ENCODE measurements at places on chromosomes 3 and 15.

GRCh38 chr15:70559265-70560239, 203.8 kb downstream of the UACA start:
- DNase-seq, result peak; percentile 74

GRCh38 chr3:14471016-14471415, 68.6 kb downstream of the SLC6A6 start:
- no peak for DNase-seq

GRCh38 chr15:48478581-48478980, 147.4 kb downstream of the DUT start:
- DNase-seq, result no peak

GRCh38 chr15:88269356-88270062, 13.0 kb upstream of the NTRK3 start:
- DNase-seq, result no peak

GRCh38 chr3:34070831-34071585, 272.6 kb downstream of the PDCD6IP start:
- DNase-seq, result no peak

GRCh38 chr3:156543043-156543555, 11.8 kb downstream of the SSR3 start:
- DNase-seq, result no peak

GRCh38 chr15:83449937-83450506, 2.9 kb downstream of the SH3GL3 start:
- DNase-seq, result peak; percentile 5

DNA sequence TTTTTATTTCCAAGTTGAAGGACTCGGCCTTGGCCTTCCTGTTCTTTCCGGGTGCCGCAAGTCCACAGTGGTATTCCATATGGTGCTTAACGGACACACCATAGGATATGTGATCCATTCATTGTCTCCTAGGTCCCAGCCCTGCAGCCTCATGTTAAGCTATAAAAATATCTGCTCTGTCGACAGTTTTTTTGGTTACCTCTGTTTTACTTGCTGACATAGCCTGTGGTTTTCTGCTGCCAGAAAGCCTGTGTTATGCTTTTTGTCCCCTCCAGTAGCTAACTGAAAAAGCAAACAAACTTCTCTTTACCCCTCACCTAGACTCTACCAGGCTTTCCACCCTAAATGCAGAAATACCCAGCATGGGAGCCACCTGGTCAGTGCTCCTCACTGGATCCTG, 5.3 kb downstream of the INAFM2 start:
- no peak for DNase-seq

DNA sequence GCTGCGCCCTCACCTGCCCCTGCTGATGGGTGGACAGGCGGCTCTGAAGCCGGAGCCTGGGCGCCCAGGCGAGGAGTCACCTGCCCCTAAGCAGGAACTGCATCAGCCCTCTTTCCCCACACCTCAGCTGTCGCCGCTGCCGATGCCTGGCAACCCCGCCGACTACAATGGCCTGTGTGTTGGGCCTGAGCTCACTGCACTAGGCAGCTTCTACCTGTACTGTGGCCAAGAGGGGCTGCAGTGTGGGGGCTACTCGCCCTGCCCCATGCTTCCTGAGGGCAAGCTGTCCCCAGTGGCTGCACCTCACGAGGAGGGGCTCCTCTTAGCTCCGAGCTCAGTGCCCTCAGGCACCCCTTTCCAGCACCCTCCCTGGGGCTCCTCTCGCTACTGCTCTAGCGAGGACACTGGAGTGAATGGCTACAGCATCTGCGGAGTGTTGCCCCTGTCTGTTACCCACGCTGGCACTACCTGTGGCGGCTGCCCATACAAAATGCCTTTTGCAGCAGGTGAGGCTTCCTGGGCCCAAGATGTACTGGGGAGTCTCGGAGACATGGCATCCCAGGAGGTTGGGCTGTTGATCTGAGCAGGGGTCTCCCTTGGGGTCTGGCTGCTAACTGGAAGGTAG, 11.3 kb upstream of the CHST14 start:
- DNase-seq, result no peak

DNA sequence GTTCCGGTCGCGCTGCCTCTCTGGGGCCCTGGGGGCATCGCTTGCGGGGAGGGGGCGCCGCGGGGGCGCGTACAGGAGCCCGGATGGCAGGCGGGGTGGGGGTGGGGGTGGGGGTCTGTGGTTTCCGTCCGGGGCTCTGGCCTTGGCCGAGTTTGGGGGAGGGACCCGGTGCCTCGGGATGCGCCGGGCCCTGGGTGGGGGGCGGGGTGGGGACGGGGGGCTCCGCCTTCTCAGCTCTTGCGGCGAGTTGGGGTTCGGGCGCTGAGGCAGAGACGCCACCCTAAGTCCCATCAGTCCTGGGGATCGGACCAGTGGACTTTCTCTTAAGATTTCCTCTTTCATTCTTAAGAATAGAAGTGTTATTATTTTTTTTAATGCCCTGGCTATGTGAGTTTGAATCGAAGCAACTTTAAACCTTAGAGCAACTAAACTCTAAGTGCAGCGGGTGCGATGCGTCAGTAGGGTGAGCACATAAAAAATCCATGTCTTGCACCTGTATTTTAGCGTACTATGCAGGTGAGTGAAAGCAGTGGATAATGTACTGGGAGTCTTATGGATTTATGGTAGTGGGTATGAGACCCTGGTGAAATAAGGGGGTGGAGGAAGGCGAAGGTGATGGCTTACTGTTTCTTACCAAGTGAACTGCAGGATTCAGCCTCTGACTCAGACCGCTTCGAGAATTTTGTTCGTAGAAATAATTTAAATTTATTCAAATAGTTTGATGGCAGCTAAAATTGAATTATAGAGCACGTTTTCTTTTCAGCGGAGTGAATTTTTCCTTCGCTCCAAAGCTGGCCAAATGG, 762 bp downstream of the CTNNB1 start:
- peak; percentile 40 for DNase-seq

DNA sequence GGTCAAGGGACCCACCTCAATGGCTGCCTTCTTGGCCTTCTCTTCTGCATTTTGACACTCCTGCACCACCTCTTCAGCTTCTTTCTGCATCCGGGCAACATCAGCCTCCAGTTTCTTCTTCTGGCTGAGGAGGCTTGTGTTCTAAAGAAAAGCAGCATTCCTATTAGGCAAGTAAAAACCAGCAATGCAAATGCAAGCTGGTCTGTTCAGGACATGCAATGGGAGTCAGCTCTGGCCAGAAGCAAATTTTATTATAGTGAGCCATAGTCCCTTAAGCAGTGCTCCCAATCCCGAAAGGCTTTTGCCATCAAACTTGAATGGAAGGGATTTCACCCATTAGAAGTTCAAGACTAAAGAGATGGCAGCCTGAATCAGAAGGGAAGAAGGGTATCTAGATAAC, 97.7 kb downstream of the HHLA2 start:
- DNase-seq, result no peak

GRCh38 chr15:33807665-33808064, 160.6 kb upstream of the CHRM5 start:
- no peak for DNase-seq

- DNase-seq, result no peak
Measured at GRCh38 chr3:122502941-122503340, 11.8 kb downstream of the KPNA1 start.

- DNase-seq, result peak; percentile 67
Measured at GRCh38 chr3:146218880-146219866, 31.7 kb downstream of the PLSCR4 start.

DNA sequence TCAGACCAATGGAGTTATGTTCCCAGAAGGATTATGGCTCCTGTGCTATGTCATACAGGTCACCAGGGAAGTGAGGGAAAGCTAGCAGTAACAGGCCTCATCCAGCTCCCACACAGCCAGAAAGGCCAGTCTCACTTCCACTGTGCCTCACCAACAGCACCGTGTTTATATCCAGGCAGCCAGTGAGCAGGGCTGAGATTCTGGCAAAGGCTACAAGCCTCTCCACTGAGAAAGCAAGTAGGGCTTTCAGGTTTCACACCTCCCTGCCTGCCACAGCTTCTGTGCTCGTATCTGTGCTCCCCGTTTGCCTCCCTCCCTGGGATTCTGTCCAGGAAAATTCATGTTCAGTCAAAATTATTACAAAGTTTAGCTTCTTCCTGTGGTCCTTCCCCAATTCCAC, 14.9 kb upstream of the CFAP20DC start:
- DNase-seq, result no peak

DNA sequence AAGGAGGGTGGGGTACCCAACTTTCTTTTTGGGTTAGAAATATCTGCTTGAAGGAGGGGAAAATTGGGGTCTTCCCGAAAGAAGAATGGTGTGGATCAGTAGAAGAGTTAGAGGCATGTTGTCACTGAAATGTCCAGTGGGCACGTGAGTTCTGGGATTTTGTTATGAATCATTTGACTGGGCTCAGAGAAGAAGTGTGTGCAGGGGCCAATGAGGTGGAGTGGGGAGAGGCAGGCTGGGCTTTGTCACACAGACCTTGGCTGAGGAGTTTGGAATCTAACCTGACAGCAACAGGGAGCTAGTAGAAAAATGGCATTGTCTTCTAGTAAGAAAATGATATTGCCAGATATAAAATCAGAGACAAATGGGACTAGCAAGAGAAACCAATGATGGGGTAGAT, 436.8 kb downstream of the MFSD1 start:
- DNase-seq, result peak; percentile 15

GRCh38 chr3:43256714-43257461, 29.5 kb upstream of the SNRK start:
- peak; percentile 90 for DNase-seq

DNA sequence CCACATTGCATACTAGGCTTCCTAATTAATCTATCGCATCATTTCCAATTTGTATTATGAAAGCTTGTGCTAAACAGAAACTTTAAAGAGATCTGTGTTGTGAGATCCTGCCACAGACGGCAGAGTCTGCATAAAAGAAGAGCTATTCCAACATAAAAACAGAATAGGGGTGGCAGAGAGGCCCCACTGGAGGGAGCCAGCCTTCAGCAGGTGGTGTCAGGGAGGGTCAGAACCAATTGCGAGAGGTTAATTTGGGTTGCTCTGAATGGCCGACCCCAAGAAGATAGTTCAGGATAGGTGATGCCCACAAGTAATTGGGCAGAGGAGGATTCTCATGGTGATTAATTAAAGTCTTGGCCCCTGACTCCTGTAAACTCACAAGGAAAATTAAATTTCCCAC, 74.8 kb downstream of the DCLK3 start:
- DNase-seq, result no peak

GRCh38 chr3:109023656-109024254, 70.1 kb upstream of the GUCA1C start:
- peak; percentile 62 for DNase-seq

DNA sequence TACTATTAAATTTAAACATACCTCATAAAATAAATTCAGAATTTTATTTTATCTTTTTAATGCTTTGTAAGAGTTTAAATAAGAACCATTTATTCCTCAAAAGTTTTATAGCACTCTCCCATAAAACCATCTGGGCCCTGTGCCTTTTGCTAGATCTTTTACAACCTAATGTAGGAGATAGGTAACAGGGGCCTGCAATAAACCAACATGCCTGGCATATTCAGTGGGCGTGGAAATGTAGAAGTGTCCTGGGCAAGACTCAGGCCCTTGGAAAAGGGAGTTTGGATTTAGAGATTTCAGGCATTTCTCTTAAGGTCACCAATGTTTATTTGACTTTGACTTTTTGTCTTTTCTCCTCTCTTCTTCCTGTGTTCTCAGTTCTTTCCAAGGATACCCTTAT, 46.4 kb downstream of the POMGNT2 start:
- no peak for DNase-seq

DNA sequence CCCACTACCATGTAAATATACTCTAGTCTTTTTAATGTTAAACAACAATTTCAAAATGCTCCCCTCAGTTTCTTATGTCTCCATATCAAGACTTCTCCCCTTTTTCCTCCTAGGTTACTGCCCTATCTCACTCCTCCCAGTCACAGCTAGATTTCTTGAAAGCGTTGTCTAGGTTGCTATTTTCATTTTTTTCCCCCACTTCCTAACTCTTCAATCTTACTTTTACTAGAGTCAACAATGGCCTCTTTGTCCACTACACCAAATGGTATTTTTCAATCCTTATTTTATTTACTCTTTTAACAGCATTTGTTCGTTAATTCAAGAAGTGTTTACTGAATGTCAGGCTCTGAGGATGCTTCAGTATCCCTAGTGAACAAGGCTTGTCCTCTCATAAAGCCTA, 84.4 kb downstream of the VPS8 start:
- no peak for DNase-seq

DNA sequence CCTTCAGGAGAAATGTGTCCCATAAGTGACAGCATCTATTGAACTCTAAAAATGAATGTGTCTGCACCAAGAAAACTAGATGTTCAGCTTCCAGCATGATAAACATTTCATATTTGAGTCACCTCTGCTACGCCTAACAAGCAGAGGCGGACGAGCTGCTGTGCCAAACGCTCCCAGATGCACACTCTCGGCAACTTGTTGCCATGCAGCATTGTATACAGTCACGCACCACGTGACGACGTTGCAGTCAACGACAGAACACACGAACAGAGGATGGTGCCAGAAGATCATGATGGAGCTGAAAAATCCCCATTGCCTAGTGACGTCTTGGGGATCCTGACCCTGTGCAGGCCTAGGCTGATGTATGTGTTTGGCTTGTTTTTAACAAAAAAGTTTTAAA, 137.5 kb downstream of the XXYLT1 start:
- DNase-seq, result no peak

DNA sequence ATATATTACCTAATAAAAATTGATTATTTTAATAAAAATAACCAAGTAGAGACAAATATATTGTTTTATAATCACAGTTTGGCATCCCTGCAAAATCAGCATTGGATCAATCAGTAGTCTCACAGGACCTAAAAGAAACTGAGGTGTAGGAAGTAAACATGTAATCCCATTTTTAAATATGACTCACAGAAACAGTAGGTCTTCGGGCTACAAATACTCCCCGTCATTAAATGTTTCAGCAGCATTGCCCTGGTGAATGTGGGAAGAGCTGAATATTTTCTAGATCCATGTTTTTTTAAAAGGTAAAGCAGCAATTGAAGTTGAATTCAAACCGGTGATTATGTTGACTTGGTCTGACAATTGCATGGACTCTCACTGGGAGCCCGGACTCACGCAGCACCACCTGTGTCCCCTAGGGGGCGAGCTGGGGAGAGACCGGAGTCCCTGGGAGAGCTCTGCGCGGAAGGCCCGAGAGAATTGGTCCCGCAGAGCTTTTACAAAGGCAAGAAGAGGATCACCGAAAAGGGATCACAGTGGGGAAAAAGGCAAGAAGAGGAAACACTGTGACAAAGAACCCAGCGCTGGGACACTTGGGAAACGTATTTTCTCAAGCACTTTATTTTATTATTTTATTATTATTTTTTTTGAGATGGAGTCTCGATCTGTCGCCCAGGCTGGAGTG, 17.2 kb upstream of the USP3 start:
- peak; percentile 92 for DNase-seq

DNA sequence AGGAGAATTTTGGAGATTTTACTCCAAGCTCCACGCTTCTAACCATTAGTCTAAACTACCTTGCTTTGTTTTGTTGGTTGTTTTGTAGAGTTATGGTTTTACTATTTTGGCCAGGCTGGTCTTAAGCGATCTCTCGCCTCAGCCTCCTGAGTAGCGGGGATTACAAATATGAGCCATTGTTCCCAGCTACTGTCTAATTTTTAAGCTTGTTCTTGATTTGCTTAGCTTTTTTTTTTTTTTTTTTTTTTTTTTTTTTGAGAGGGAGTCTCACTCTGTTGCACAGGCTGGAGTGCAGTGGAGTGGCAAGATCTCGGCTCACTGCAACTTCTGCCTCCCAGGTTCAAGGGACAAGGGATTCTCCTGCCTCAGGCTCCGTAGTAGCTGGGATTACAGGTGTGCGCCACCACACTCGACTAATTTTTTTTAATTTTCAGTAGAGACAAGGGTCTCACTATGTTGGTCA, 28.5 kb downstream of the EFCAB12 start:
- no peak for DNase-seq

Measured in suppressor macrophage treated with lipopolysaccharide for 1 hour (primary cell).